ENCODE measurements at places on chromosomes 6 and 20. TPM values are rescaled to one million over a fixed set of nuclear protein-coding genes. Genes with fewer than 3 reads are reported as not detected.

DNA sequence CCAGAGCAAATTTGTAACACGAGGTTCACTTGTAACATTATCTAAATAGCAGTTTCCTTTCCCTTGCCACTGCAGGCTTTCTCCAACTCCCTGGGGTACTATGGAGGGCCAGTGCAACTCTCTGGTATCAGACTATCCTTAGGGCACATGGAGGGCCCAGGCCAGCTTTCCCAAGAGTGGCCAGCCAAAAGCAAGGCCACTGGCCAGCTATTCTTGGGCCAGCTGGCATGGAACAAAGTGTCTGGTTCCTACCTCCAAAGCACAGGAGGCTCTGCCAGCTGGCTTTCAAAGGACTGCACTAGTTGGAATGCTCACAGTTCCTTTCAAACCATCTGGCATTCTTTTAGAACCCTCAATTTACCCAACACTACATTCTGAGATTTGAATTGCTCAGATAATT is 8.7 kb downstream of the RNF24 start:
- peak; percentile 88 for DNase-seq
- H3K4me3 ChIP-seq = no peak overlapping the region
- H3K4me1 ChIP-seq = peaks cover 24% of the 10 kb centered on the region
- no peaks in the 10 kb centered on the region for H3K27me3 ChIP-seq

GRCh38 chr20:51122931-51123658 is 100.2 kb upstream of the KCNG1 start:
- peak overlapping the region; percentile 30 for H3K27ac ChIP-seq
- H3K4me1 ChIP-seq = peaks cover 32% of the 10 kb centered on the region
- H3K36me3 ChIP-seq = no peaks in the 10 kb centered on the region
- H3K4me3 ChIP-seq = no peak overlapping the region

The SIRPD gene
- total RNA-seq = not detected

DNA sequence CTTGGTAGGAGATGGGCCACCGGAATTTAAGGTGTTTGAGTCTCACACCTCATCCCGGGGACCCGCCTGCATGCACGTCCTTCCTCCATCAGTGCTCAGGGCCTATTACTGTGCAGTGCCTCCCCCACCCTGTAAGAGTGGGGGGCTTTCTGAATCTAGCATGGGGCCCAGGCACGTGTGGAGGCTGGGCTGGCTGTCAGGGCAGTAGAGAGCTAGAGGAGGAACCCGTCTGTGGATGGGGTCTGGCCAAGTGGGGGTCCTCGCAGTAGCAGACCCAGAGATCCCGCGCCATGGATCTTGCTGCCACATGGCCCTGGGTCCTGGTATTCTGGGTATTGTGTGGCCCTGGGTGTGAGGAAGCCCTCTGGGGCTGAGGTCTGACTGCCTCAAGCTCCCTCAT is 42.9 kb downstream of the SRC start:
- peaks cover 4% of the 10 kb centered on the region for H3K4me1 ChIP-seq
- no peak for DNase-seq
- no peak overlapping the region for H3K27ac ChIP-seq
- peaks cover 4% of the 10 kb centered on the region for H3K36me3 ChIP-seq

The VWA7 gene
- total RNA-seq = 6.3 TPM

GRCh38 chr6:163331245-163331644 is 83.3 kb upstream of the QKI start:
- H3K4me3 ChIP-seq = no peak overlapping the region
- no peaks in the 10 kb centered on the region for H3K27me3 ChIP-seq
- H3K27ac ChIP-seq = no peak overlapping the region
- no peaks in the 10 kb centered on the region for H3K36me3 ChIP-seq
- no peaks in the 10 kb centered on the region for H3K4me1 ChIP-seq
- no peak for DNase-seq

- H3K4me1 ChIP-seq = no peaks in the 10 kb centered on the region
- DNase-seq = no peak
- H3K4me3 ChIP-seq = no peak overlapping the region
- no peaks in the 10 kb centered on the region for H3K36me3 ChIP-seq
Observed at GRCh38 chr20:6489361-6490171, 277.9 kb upstream of the BMP2 start.

DNA sequence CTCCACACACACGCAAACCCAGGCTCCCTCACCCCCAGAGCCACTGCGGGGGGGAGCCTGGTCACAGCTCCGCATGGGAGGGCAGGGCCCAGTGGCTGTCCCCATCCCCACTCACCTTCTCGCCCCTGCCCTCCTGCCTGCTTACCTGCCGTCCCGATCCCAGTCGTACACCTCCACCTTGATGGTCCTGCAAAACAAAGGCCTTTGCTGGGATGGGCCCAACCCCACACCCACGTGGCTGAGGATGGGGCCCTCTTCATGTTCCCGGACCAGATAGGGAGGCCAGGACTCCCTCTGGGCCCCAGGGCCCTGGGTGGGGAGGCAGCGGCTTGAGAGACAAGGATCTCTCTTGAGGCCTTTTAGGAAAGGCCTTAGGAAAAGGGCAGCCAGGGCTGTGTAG is 67.6 kb downstream of the RAB44 start:
- H3K27me3 ChIP-seq = no peaks in the 10 kb centered on the region
- H3K4me3 ChIP-seq = no peak overlapping the region
- DNase-seq = no peak
- H3K36me3 ChIP-seq = no peaks in the 10 kb centered on the region
- peaks cover 12% of the 10 kb centered on the region for H3K4me1 ChIP-seq

The AKAP7 gene
- 66.9 TPM for total RNA-seq

The HRH3 gene
- total RNA-seq = 0.33 TPM

- H3K4me1 ChIP-seq = no peaks in the 10 kb centered on the region
- no peak overlapping the region for H3K27ac ChIP-seq
- H3K27me3 ChIP-seq = no peaks in the 10 kb centered on the region
- no peaks in the 10 kb centered on the region for H3K36me3 ChIP-seq
- H3K4me3 ChIP-seq = no peak overlapping the region
Observed at GRCh38 chr6:65436281-65436680, 270.7 kb downstream of the EYS start.

- H3K27me3 ChIP-seq = no peaks in the 10 kb centered on the region
- DNase-seq = no peak
- H3K4me1 ChIP-seq = no peaks in the 10 kb centered on the region
- H3K27ac ChIP-seq = no peak overlapping the region
- H3K4me3 ChIP-seq = no peak overlapping the region
Observed at GRCh38 chr6:111792241-111792640, 81.0 kb downstream of the FYN start.

- H3K27ac ChIP-seq = no peak overlapping the region
- H3K36me3 ChIP-seq = no peaks in the 10 kb centered on the region
- DNase-seq = no peak
Observed at GRCh38 chr20:9269280-9269971, 200.5 kb downstream of the PLCB4 start.

The ITPA gene
- total RNA-seq = 36.3 TPM

GRCh38 chr20:50627747-50628146 is 63.6 kb downstream of the RIPOR3 start:
- no peaks in the 10 kb centered on the region for H3K27me3 ChIP-seq
- no peak overlapping the region for H3K4me3 ChIP-seq
- peaks cover 36% of the 10 kb centered on the region for H3K4me1 ChIP-seq
- no peaks in the 10 kb centered on the region for H3K36me3 ChIP-seq

The TCP11 gene
- not detected for total RNA-seq

The WFDC5 gene
- not detected for total RNA-seq

- H3K27ac ChIP-seq = no peak overlapping the region
- no peak overlapping the region for H3K4me3 ChIP-seq
- peaks cover 11% of the 10 kb centered on the region for H3K4me1 ChIP-seq
- H3K27me3 ChIP-seq = no peaks in the 10 kb centered on the region
Observed at GRCh38 chr6:164097551-164098398, 683.3 kb downstream of the QKI start.

DNA sequence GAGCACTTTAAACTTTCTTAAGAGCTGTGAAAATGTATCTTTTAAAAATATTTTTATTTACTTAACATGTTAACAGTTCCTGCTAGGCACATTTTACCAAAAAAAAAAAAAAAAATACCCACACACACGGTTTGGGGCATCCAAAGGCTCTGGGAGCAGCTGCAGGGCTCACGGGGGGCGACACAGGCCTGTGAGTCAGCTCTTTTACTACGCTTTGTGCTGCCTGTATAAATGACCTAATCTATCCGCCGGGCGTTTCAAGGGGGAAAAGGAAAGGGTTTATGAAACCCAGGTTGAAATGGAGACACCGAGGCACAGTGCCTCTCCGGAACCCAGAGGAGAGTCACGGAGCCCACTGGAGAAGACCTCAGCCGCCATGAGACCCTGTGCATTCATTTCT is 40.4 kb downstream of the DLL1 start:
- peaks cover 6% of the 10 kb centered on the region for H3K4me1 ChIP-seq
- H3K4me3 ChIP-seq = no peak overlapping the region
- no peaks in the 10 kb centered on the region for H3K27me3 ChIP-seq
- H3K27ac ChIP-seq = no peak overlapping the region

The PRRT1 gene
- not detected for total RNA-seq

- no peaks in the 10 kb centered on the region for H3K36me3 ChIP-seq
- peaks cover 25% of the 10 kb centered on the region for H3K4me1 ChIP-seq
- DNase-seq = no peak
- no peak overlapping the region for H3K4me3 ChIP-seq
- H3K27ac ChIP-seq = no peak overlapping the region
Observed at GRCh38 chr6:149967591-149967990, 3.8 kb downstream of the ULBP1 start.

DNA sequence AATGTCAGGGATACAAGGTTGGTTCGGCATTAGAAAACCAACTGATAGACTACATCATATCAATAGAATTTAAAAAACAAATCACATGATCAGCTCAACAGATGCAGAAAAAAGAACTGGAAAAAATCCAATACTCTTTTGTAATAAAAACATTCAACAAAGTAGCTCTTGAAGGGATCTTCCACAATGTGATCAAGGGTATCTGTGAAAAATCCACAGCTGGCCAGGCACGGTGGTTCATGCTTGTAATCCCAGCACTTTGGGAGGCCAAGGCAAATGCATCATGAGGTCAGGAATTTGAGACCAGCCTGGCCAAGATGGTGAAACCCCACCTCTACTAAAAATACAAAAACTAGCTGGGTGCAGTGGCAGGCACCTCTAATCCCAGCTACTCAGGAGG is 63.1 kb downstream of the ASCC3 start:
- H3K4me3 ChIP-seq = no peak overlapping the region
- no peaks in the 10 kb centered on the region for H3K27me3 ChIP-seq
- H3K4me1 ChIP-seq = no peaks in the 10 kb centered on the region
- H3K27ac ChIP-seq = no peak overlapping the region

The PPP1R16B gene
- 4.7 TPM for total RNA-seq

- no peaks in the 10 kb centered on the region for H3K27me3 ChIP-seq
- no peak overlapping the region for H3K27ac ChIP-seq
- H3K4me1 ChIP-seq = peaks cover 29% of the 10 kb centered on the region
- no peak overlapping the region for H3K4me3 ChIP-seq
- no peak for DNase-seq
Observed at GRCh38 chr20:49581482-49581881, 13.5 kb upstream of the PTGIS start.

The VSTM2L gene
- total RNA-seq = 5.3 TPM

- no peaks in the 10 kb centered on the region for H3K36me3 ChIP-seq
- no peak overlapping the region for H3K27ac ChIP-seq
- no peaks in the 10 kb centered on the region for H3K27me3 ChIP-seq
- no peaks in the 10 kb centered on the region for H3K4me1 ChIP-seq
- no peak for DNase-seq
Observed at GRCh38 chr20:23240519-23240918, 110.1 kb upstream of the NXT1 start.

- no peaks in the 10 kb centered on the region for H3K27me3 ChIP-seq
- H3K27ac ChIP-seq = peak overlapping the region; percentile 95
- peak overlapping the region; percentile 72 for H3K4me3 ChIP-seq
- peaks cover 34% of the 10 kb centered on the region for H3K4me1 ChIP-seq
- DNase-seq = peak; percentile 54
Observed at GRCh38 chr6:30325150-30325872, 1.4 kb upstream of the TRIM39 start.

- no peak overlapping the region for H3K27ac ChIP-seq
- H3K4me1 ChIP-seq = peaks cover 16% of the 10 kb centered on the region
- H3K36me3 ChIP-seq = no peaks in the 10 kb centered on the region
Observed at GRCh38 chr20:56925831-56926170, 296.7 kb downstream of the TFAP2C start.

All from body of pancreas (tissue), 4 donors.